ENCODE measurements at places on chromosomes 2 and 18.
A peak's percentile ranks its signal among the peaks of the same experiment; 100 is the strongest.

- DNase-seq = no peak
Measured at GRCh38 chr18:56831988-56832387, 180.8 kb downstream of the WDR7 start.

GRCh38 chr2:9782197-9782719 is 61.0 kb upstream of the TAF1B start:
- peak; percentile 68 for DNase-seq

- DNase-seq = no peak
Measured at GRCh38 chr2:28387082-28387960, 5.3 kb upstream of the FOSL2 start.

GRCh38 chr2:96326990-96327820 is 2.1 kb downstream of the ITPRIPL1 start:
- DNase-seq = no peak

DNA sequence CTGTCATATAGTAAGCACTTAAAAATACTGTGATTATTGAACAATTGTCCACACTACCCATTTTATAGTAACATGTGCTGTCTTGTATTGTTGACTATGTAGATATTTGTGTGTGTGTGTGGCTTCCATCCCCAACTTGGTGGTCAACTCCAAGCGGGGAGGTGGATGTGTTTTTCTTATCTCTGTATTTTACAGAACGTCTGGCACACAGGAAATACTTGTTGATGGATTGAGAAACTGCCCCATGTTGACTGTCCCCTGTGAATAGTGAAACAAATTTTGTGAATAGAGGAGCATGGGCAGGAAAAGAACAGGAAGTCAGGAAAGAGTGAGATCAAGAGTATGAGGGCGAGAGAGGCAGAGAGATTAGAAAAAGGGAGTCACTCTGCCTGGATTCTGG is 83.6 kb downstream of the CELF4 start:
- no peak for DNase-seq

- no peak for DNase-seq
Measured at GRCh38 chr2:233967164-233967563, 50.0 kb downstream of the TRPM8 start.

DNA sequence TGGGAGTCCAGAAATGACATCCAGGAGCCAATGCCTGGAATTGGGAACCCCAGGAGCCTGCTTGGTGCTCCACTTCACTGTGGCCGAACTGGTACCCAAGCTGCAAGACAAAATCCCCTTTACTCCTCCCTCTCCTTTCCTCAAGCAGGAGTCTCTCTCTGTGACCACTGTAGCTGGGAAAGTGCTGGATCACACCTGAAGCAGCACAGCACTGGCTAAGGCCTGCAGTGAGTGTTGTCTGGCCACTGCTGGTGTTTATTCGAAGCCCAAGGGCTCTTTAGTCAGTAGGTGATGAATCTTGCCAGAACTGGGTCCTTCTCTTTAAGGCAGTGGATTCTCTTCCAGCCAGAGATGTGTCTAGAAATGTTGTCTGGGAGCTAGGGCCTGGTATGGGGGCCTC is 26.4 kb downstream of the STPG4 start:
- DNase-seq = no peak

DNA sequence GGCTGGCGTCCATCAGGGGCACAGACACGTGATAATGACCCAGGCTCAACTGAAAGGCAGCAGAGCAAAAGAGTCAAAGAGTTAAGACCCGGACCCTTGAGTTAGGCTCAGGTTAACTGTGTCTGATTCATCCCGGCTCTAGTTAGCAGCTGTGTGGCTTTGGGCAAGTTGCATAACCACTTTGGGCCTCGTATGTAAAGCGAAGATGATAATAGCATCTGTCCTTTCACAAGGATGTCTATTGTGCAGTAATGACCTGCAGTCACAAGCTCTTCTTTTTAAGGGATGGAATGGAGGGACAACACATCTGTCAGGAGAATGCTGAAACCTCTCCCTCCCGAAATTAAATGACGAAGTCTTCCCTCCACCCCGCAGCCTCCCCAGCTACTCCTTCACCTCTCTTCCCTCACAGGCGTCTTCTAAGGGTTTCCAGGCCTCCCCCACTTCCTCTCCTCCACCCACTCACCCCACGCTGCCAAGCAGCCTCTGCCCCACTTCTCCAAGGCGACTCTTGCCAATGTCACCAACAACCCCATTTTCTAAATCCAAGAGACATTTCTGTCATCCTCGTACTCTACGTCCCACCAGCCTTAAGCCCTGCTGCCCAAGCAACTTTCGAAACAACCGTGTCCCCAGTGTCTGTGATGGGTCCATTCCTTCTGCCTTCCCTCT is 135.1 kb upstream of the ID2 start:
- no peak for DNase-seq

- DNase-seq = no peak
Measured at GRCh38 chr2:88197732-88198131, 27.6 kb downstream of the THNSL2 start.

DNA sequence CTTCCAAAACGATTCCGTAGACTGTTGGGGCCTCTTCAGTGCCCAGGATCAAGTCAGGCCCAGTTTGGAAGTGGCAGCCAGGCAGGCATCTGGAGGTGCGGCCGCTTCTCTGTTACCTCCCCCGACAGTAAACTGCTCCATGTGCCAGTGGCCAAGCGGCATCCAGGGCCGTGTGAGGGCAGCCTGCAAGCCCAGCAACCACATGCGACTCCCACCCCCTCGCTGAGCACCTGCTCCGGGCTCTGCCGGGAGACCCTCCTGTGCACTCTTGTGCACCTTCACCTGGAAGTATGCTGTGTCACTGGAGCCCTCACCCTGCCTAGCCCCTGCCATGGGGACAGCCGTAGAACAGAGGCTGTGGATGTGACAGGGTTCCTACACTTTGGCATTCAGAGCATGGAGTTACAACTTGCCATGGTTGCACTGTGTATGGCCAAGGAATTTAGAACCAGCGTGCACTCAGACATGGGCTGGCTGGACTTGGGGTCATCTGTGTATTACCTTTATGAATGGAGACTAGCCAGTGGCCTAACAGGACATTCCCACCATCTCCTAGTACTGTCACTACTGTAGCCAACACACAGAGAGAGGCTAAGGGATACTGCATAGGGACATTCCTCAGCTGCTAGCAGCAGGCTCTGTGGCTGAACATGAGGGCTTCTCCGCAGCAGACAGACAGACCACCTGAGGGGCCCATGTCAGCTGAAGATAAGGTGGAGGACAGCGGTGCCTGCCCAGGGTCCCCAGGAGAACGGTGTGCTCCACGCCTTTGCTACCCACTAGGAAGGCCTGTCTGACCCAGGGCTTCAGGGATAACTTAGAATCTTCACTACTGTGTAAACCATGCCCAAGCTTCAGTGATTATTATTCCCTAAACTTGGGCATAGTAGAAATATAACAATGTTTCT is 25.0 kb upstream of the FAHD2A start:
- no peak for DNase-seq

DNA sequence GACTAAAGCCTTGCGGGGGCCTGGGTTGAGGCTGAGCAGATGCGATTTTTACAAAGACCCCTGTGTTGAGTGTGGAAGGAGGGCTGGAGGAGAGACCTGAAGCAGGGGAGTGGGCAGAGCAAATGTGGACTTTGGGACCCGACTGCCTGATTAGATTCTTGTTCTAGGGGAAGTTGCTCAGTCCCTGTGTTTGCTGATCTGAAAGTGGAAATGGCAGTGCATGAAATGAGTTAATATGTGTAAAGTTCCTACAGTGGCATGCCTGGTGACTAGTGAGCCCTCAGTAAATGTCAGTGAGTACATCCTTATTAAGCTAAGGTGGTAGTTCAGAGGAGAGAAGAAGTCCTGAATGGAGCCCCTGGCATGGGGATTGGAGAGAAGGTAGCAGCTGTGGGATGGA is 52.3 kb downstream of the ARMC9 start:
- DNase-seq = no peak

DNA sequence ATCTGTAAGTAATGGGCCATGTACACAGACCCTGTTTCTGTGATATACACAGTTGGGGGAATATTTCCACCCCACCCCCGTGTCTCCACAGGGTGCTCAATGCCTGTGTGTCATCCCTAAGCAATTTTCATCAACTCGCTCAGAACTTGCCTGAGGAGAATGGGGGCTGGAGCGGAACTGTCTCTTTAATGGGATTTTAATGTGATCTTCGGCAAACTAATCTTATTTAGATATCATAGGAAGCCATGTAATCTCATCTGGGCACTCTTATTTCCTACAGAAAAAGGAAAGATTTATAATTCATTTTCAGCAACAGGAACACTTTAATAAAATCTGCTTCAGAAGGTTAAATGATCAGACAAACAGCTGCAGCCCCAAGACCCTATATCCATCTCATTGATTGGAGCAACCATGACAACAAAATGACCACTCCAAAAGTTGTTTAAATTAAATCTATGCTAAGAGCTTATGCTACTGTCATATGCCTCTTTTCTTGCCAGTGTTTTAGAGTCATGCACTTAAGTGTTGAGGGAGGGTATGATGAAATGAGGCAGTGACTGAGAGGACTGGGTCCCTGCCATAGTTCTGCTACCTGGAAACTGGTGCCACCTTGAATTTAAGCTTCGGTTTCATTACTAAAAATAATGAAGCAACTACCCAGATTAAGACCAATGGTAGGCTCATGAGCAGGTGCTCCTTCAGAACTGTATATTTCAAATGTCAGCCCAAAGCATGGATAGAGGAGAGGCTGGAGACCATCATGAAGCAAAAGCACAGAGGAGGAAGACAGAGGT is 183.1 kb upstream of the DDX18 start:
- DNase-seq = no peak

- DNase-seq = no peak
Measured at GRCh38 chr2:104841744-104842143, 12.2 kb upstream of the POU3F3 start.

- DNase-seq = no peak
Measured at GRCh38 chr2:159647667-159648066, 31.3 kb upstream of the BAZ2B start.

GRCh38 chr2:208065476-208065875 is 40.1 kb upstream of the PLEKHM3 start:
- DNase-seq = no peak

DNA sequence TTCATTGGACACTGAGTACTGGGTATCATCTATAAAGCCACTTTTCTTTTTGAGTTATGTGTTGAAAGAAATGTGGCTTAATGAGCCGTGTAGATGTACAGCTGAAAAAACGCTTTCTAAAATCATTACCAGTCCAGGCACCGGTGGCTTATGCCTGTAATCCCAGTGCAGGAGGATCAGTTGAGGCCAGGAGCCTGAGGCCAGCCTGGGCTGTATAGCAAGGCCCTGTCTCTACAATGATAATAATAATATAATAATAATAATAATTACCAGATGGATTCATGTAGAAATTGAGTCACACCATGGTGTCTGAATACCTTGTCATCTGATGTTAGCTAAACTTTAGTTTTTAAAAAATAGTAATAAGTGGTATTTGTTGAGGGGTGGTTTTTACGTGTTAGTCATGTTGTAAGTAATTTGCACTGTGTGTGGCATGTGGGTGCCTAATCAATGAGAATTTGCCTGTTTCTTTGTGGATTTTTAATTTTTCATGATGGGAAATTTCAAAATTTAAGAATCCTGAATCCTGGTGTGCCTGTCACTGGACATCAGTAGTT is 30.1 kb downstream of the NCK2 start:
- no peak for DNase-seq

GRCh38 chr18:53799134-53799533 is 425.3 kb downstream of the MBD2 start:
- DNase-seq = no peak

DNA sequence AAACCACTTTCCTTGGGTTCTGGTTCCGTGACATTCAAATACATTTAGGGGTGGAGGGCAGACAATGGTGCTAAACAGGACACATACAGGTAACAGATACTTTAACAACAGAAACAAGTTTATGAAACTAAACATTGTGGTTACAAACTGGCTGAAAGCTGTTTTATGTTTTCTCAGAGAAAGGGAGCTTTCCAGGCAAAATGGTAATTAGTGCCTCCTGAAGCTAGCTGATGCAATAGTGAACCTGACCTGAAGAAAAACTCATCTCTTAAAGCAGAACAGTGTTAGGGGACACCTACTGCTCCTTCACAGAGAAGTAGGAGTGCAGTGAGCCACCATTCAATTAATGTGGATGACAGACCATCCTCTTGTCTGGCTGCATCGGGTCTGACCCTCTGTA is 138.9 kb downstream of the CCDC148 start:
- DNase-seq = no peak

- DNase-seq = no peak
Measured at GRCh38 chr2:150142561-150142960, 344.9 kb downstream of the RND3 start.

DNA sequence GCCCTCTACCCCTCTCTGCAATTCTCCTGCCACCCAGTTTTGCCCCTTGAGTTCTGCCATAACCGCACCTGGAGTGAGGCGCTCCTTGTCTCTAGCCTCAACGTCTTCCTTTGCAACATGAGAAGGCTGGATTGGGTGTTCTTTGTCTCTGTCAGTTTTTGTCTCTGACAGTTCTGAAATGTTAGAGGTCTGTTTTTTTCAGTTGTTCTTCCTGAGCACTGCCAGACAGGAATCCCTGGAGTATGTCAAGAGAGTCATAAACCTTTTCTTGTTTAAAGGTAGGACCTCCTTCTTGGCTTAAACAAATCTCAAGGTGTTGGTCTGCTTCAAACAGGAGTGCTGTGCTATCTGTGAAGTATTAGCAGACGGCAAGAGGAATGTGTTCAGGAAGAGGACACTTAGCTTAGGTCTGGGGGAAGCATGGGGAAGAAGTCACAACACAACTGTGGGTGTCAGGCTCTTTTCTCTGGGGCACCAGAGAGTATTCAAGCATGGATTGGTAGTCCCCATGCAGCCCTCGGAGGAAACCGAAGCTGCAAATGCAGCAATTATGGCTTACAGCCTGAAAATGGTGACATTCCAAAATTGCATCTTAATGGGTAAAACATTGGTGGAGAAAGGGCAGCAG is 32.3 kb downstream of the AFF3 start:
- DNase-seq = no peak

- no peak for DNase-seq
Measured at GRCh38 chr2:46371854-46372253, 74.6 kb downstream of the EPAS1 start.

DNA sequence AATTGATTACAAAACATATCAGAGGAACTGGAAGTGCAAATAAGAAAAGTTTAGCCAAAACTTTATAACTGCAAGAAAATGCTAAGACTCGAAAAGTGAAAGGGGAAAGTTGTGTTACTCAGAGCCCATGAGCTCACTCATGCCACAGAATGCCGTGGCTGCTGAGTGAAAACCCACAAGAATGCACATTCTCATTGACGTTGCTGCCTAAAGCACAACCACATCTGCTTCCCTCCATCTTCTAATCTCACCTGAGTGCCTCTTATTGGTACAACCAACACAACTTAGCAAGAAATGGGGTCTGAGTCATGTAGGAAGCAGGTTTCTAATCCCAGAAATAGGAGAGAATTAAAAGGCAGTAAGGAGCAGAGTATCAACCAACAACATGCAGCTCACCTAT is 259.7 kb downstream of the LNPK start:
- DNase-seq = no peak

GRCh38 chr2:150911766-150912280 is 349.8 kb downstream of the RBM43 start:
- no peak for DNase-seq

Measured in stimulated activated CD8-positive, alpha-beta memory T cell treated with anti-CD3 and anti-CD28 coated beads, Interleukin-15, amount 100 ng/mL, for 4 hours (primary cell).